ENCODE measurements at places on chromosomes 4 and X.
A peak's percentile ranks its signal among the peaks of the same experiment; 100 is the strongest.

DNA sequence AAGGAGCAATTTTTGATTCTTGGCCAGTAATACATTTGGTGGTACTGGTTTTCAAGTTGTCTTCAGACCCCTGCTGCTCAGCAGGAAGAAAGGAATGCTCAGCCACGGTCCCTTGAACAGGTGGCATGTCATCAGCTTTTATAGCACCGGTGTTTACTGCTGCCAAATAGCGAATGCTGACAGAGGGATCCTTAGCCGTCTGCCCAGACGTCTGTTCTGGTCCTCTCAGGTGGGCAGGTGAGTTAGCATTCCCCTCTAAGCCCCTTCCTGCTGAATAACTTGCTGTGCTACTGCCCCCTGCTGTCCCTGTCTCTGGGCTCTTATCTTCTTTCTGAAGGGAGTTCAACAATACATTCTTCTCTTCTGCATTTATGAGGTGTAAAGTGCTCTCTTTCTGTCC, 28.4 kb downstream of the BOD1L1 start:
- DNase-seq = no peak

GRCh38 chr4:175346376-175346775, 428.2 kb downstream of the ADAM29 start:
- DNase-seq = no peak

DNA sequence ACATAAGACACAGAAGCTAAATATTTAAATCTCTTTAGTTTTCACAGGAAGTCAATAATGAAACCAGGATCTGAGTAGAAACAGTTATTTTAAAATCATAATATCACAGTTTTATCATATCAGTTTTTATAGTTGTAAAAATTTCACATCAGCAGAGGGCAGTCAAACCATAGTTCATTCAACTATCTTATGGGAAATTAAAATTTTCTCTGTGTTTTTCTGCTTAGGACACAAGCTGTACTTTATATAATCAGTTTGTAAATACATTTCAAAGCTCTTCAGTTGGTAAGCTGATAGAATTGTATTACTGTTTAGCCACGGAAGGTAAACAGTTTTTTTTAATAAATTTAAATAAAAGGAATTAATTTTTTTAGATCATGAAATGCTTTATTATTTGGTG, 204.8 kb upstream of the NUDT6 start:
- no peak for DNase-seq

GRCh38 chrX:134679644-134680043, 21.4 kb upstream of the PLAC1 start:
- DNase-seq = no peak

DNA sequence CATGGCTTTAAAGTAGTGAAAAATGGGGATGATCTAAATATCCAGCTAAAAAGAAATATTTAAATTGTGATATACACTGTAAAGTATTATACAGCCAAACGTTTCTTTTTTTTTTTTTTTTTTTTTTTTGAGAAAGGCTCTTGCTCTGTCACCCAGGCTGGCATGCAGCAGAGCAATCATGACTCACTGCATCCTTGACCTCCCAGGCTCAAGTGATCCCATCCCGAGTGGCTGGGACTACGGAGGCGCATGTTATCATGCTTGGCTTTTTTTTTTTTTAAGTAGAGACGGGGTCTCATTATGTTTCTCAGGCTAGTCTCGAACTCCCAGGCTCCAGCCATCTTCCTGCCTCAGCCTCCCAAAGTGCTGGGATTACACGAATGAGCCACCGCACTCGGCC, 17.1 kb downstream of the SMIM14 start:
- no peak for DNase-seq

GRCh38 chr4:125432078-125432477, 117.3 kb downstream of the FAT4 start:
- DNase-seq = no peak

DNA sequence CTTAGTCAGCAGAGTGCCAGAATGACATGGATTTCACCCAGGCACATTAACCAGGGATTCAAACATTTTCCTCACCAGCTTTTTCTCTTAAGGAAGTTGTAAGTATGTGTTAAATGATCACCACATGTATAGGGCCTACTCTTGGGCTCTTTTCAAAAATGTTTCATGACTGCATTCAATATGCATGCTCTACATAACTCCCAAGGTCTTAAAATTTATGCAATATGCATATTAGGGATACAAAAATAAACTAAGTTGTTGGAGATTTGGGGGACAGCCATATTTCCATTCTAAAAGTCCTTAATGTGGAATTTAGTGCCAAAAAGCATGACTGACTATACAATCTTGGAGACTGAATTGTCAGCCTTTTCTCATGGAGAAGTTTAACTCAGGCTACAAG, 25.0 kb upstream of the TRPC5OS start:
- DNase-seq = no peak

- DNase-seq = no peak
These were observed 214.7 kb downstream of the TRAM1L1 start for GRCh38 chr4:116870686-116871085.

DNA sequence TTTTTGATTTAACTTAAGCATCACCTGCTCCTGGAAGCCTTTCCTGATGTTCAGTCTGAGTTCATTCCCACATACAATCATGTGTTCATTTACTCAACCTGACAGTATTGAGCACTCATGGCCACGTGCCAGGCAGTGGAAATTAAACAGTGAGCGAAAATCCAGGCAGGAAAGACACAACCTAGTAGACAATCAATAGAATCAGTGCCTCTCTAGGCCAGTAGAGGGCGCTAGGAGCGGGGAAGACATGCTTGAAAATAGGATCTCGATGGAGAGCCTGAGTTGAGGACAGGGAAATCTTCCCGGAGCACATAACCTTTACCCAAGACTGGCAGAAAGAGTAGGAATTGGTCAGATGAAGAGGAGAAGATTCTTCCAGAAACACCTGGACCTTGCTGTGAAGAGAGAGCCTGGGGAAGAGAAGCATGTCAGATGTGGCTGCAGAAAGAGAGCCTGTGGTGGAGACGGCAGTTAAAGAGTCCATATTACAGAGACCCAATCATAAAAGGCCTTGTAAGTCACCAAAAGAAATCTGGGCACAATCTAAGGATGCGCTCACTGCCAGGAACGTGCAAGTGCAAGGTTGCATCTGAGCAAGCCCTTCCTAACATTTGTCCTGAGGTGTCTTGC, 103.5 kb downstream of the LDB2 start:
- DNase-seq = peak; percentile 34

DNA sequence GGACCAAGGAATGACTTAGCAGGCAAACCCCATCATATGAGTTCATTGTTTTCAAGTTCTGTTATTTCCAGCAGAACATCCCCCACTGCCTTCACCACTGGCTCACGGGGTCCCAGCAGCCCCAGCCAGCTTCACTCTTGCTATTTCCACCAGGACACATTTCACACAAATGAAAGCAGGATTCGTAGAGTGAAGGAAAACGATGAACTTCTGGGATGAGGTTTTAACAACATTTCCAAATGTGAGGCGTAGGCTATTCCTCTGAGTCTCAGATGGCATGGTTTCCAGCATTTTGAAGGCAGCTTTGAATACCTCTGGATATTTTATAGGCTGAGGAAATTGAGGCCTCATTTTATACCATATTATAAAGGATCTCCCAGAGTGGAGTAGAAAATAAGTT, 32.9 kb upstream of the EGFL6 start:
- DNase-seq = no peak

GRCh38 chr4:165580351-165580905, 201.6 kb downstream of the CPE start:
- DNase-seq = no peak

- DNase-seq = no peak
These were observed 92.5 kb downstream of the ANK2 start for GRCh38 chr4:113141901-113142346.

- DNase-seq = no peak
These were observed 46.2 kb upstream of the TRPC3 start for GRCh38 chr4:121998024-121998423.

GRCh38 chr4:151340751-151341385, 15.5 kb upstream of the SH3D19 start:
- no peak for DNase-seq

DNA sequence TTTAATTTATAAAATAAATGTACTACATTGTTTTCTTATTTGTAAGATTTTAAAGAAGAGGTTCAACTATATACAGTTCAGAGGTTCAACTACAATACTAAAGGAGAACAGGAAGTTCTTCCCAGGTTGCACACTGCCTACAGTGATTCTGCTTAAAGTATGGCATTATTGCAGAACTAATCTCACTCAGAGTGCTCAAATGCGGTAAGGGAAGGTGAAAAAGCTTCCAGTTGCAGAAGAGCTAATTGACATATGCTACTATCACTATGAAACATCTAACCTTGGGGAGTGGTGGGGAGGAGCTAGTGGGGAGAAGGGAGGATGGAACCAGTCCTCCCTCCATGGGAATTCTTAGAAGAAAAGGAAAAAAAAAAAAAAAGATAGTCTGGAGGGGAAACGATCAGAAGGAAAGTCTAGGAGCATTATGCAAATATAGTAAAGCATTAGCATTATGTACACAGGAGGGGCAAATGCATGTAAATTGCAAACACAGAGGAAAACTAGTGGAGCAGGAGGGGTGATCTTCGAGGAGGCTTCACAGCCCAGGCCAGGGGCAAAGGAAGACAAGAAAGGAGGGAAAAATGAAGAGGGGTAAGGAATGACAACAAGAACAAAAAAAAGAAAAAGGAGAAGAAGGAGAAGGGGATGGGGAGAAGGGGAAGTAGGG, 32.0 kb upstream of the MMAA start:
- DNase-seq = no peak

DNA sequence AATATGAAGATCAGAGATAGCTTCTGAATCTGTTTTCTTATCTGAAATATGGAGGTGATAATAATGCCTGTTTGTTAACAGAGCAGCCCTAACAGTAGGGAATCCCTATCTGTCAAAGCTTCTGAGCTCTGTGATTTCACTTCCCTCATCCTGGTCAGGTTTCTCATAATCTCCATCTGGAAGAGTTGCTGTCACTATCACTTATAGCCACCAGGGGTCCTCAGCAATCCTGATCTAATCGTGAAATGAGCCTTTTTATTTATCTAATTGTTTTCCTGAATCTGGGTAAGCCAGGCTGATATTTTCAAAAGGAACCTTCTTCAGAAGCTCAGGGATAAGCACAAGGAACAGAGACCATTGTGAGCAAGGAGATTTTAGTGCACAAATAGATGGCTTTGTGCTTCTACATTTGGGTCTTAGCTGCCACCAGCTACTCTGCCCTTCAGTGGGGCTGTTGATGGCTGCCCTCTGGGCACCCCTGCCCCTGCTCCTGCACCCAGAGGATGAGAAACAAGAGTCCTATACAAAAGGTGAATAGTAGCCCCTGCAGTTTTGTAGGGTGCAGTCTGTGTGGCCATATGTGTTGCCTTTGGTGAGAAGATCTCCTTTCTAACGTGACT, 196.4 kb upstream of the RADX start:
- peak; percentile 2 for DNase-seq

- DNase-seq = no peak
These were observed 145.0 kb downstream of the SOWAHB start for GRCh38 chr4:76752861-76753501.

- no peak for DNase-seq
These were observed 113.6 kb upstream of the TEX13C start for GRCh38 chrX:125205918-125206665.

DNA sequence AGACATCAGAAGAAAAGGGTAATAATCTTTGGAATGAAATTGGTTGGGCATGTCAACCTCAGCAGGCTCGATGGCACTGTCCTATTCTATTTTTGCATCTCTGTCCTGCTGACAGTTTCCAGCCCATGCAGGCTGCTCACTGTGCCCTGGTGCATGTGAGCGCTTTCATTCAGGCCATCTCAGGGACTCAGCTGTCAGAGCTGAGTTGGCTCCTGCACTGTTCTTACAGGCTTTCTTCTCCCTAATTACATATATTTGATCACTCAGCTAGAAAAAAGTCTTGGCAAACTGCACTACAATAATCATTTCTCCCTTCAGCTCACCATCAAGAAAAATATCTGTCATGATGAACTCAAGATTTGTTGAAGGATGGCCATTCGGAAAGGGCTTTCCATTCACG, 84.7 kb downstream of the RASL11B start:
- DNase-seq = no peak

DNA sequence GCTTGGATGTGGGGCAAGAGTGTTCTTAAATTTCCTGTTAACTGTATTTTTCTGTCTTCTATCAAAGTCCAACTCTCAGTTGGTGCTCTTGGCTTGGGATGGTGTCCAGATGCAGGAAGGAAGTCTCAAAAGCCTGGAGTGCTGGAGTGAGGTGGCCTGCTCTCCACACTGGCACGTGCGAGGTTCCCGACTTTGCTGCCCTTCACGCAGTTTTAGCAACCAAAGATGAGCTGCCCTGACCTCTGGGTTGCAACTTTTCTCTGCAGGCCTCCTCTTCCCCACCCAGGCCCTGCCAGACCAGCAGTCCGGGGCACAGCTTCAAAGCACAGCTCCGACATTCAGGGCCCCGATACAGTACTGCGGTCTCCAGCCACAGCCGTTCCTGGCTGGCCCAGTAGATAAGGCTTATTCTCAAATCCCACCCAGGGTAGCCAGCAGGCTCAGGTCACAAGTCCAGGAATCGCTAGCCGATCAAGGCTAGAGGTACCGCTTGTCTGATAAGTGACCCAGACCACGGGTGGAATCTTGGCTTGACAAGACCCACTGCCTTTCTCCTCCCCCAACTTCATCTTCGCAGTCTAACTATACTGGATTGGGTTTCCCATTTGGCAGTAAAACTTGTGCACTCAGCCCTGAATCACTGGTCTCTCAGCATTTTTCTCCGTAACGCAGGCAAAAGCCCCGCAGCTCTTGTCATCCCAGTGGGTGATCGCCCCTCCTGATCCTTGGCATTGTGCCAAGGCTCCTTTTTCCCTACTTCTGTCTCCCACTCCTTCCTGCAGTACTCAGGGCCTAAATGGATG, 21.8 kb upstream of the JADE1 start:
- no peak for DNase-seq

GRCh38 chr4:35939751-35940150, 304.6 kb downstream of the ARAP2 start:
- DNase-seq = no peak

GRCh38 chr4:107131295-107131694, 95.2 kb upstream of the DKK2 start:
- no peak for DNase-seq

DNA sequence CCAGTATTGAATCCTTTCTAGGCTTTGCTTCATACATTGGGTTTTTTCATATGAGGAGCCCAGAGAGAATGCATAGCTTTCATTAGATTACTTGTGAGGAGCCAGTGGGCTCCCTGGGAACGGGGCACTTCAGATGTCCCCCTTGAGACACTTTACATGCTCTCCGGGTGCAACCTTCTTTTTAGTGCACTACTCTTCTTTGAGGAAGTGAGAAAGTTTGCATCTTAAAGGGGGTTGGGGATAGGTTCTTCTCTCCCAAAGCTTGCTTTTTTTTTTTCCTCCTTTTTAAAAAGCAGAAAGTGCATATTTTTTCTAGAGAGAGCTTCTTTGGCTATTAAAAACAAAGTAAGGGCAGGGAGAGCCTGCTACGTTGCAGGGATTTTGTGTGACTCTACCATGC, 4.3 kb downstream of the HADH start:
- DNase-seq = no peak

DNA sequence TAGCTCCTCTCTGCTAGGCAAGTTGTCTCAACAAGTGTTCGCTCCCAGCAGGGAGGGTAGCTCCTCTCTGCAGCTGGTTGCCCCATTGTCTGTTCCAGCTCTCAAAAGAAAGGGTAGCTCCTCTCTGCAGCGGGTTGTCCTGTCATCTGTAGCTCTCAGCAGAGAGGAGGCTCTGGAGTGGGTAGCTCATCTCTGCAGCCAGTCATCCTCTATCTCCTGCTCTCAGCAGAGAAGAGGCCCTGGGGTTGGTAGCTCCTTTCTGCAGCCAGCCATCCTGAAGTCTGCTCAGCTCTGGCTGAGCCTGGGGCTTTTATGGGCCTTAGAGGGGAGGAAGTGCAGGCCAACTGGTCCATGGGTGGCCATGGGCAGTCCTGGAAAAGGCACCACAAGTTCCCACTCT, 342.7 kb downstream of the PTTG2 start:
- no peak for DNase-seq

GRCh38 chr4:145739845-145740244, 59.9 kb downstream of the C4orf51 start:
- no peak for DNase-seq

All from CD4-positive, alpha-beta T cell treated with Interleukin-17A for 1 hour (primary cell).